ENCODE measurements at places on chromosomes 11 and 22. TPM values are rescaled to one million over a fixed set of nuclear protein-coding genes. Genes with fewer than 3 reads are reported as not detected.

DNA sequence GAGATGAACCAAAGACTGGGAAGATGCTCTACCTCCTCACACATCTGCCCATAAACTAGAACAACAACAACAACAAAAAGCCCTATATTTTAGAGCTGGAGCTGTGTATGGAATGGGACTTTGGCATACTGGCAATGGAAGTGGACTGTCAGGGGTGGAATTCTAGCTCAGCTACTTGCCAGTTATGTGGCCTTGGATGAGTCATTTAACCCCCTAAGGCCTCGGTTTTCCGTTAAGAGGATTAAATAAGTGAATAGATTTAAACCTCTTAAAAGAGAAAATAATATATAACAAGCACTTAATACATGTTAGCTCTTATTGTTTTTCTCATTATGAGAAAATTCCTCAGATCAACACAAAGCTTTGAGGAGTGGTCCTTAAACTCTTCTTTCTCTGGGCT is 195.0 kb downstream of the KIF18A start:
- H3K27ac ChIP-seq = no peak overlapping the region
- H3K4me3 ChIP-seq = no peak overlapping the region
- H3K4me1 ChIP-seq = no peaks in the 10 kb centered on the region
- H3K27me3 ChIP-seq = no peaks in the 10 kb centered on the region
- DNase-seq = no peak
- H3K36me3 ChIP-seq = no peaks in the 10 kb centered on the region

DNA sequence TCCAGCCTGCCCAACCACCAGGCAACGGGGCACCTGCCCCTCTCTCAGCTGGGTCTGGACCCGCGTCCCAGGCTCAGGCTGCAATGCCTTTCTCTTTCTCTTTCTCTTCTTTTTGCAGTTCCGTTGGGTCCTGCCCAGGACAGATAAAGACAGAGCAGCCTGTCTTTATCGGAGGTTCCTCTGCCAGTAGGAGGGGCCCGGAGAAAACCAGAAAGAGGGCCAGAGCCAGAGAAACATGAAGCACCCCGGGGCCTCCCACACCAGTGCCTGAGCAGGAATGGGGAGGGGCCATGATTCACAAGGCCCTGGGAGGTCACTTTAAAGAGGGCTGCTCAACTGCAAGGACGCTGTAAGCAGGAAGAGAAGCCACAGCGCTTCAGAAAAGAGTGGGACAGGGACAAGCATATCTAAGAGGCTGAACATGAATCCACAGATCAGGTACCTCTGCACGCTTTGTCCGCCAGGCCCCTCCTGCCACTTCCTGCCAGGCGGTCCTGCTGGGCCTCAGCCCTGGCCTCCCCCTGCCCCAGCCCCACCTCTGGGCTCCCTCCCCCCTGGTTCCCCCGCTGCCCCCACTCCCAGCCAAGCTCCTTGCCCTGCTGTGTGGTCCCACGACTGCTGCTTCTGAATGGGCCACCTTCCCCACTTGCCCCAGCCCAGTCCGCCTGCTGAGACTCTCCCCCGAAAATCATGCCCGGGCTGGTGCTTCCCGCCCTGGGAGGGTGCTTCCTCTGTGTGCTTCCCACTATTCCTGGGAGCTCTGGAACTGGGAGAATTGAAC is at the start of gene APOBEC3C:
TSS of gene APOBEC3C (plus strand) at position 316 of the 781 bp plus-strand sequence. CDS start at position 422, 106 bp downstream.
- peak; percentile 91 for DNase-seq
- H3K4me3 ChIP-seq = peak within 1 kb of the TSS; percentile 9
- H3K4me1 ChIP-seq = no peaks in the 10 kb centered on the region
- H3K36me3 ChIP-seq = no peaks in the 10 kb centered on the region

- no peaks in the 10 kb centered on the region for H3K4me1 ChIP-seq
- H3K27me3 ChIP-seq = no peaks in the 10 kb centered on the region
- H3K36me3 ChIP-seq = no peaks in the 10 kb centered on the region
- H3K4me3 ChIP-seq = no peak overlapping the region
Observed at GRCh38 chr11:110308071-110308470, 11.7 kb upstream of the RDX start.

DNA sequence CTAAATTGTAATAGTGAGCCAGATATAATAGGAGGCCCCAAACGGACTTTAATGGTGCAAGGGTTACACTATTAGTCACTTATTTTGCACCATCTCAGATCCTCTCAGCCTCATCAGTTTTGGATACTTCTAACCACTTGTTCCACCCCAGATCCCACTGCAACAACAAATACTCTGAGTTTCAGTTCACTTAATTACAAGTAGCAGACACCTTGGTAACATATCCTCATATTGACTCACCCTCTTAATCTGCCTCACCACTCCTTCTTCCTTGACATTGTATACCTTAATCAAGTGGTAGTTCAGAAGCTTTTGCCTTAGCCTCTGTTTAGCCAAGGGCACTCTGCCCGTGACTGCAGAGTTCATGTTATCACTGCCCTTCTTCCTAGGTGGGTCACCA is 256.1 kb upstream of the UBASH3B start:
- no peak overlapping the region for H3K4me3 ChIP-seq
- no peaks in the 10 kb centered on the region for H3K36me3 ChIP-seq
- H3K27me3 ChIP-seq = no peaks in the 10 kb centered on the region
- DNase-seq = no peak

GRCh38 chr11:19705936-19706335 is 6.7 kb upstream of the NAV2 start:
- H3K27ac ChIP-seq = no peak overlapping the region
- H3K4me3 ChIP-seq = peak overlapping the region; percentile 48
- peaks cover 8% of the 10 kb centered on the region for H3K4me1 ChIP-seq
- no peaks in the 10 kb centered on the region for H3K27me3 ChIP-seq

CSNK2A3 gene
- total RNA-seq = 6.0 TPM
